ENCODE measurements at places on chromosomes 6 and 20.

- DNase-seq, result peak; percentile 64
Observed at GRCh38 chr6:150717419-150717818, 117.7 kb downstream of the PLEKHG1 start.

- no peak for DNase-seq
Observed at GRCh38 chr6:165864218-165864617, 201.2 kb upstream of the PDE10A start.

DNA sequence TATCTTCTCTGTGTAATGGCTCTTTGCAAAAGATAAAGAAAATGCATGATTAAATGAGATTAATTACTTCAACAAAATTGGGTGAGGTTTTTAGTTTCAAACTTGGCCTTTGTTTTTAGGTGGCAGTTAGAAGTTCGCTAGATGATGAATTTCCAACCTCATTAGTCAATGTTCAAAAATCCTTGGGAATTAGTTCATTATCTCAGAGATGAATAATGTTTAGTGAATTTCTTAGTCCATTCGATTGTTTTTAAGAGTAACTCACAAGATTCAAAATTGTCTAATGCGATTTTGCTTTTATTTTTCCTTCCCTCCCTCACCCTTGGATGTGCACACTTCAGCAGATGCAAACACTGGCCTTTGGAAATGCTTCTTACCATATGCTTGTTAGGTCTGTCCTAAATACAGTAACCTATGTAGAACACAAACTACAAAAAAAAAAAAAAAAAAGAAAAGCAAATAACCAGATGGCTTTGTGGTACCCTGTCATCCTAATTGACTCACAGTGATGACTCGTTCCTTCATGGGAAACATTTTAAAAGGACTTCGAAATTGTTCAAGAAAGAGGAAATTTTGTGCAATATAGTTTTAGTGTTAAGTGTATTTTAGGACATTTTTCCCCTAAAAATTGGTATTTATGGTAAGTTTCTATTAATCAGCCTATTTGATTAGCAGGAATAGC is 66.7 kb downstream of the FAM229B start:
- DNase-seq, result no peak

- DNase-seq, result no peak
Observed at GRCh38 chr6:142458836-142459235, 157.0 kb downstream of the ADGRG6 start.

DNA sequence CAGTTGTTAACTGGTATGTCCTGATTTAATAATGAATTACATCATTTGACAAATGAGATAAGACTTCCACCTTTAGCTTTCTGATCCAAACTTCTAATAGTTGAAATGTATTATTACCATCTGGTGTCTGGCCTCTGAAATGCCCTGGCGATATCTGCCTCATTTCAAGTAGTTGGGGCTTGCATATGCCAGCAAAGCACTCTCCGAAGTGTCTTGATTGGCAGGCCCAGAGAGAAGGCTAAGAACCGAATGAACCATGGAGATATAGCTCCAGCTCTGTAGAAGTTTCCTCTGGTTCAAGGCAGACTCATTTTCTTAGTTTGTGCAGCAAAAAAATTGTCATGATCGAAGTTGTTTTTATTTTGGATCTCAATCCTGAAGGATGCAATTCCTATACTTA is 13.4 kb upstream of the HIVEP2 start:
- no peak for DNase-seq

DNA sequence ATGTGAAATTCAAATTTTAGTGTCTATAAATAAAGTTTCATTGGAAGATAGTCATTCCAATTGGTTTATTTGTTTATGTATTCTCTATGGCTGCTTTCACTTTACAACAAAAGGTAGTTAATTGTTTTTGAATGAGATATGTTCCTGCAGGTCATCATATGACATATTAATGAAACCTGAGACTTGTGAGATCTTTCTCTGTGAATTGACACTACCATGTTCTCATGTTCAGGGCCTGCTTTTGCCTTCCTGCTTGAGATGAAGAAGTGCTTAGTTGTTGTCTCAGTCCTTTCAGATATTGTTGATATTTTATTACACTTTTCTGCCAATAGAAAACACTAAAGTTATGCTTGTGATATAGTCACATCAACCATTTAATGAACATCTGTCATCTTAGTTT is 132.5 kb downstream of the UTRN start:
- DNase-seq, result no peak

GRCh38 chr20:30489614-30490003 is 767.9 kb upstream of the DEFB115 start:
- no peak for DNase-seq

GRCh38 chr20:32742322-32743236 is 688 bp downstream of the COMMD7 start:
- DNase-seq, result no peak

- peak; percentile 79 for DNase-seq
Observed at GRCh38 chr20:31968291-31969126, 558 bp downstream of the XKR7 start.

DNA sequence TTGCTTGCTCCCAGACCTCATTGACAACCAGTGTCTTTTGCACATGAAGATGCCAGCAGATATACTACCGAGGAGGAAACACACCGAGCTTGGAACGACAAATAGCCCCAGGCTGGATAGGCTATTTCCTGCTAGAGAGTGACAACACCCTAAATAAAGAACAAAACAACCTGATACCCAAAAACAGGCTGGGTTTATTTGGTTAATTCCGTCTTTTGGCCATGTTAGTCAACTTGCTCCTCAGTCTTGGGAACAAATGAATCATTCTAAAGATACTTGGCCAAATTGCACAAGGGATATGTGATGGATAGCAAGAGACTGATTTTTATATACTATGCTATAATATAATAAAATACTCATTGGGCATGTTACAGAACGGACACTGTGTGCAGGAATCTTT is 11.5 kb upstream of the MUC22 start:
- DNase-seq, result no peak

GRCh38 chr6:111980971-111981840 is 72.7 kb upstream of the CCN6 start:
- DNase-seq, result no peak

DNA sequence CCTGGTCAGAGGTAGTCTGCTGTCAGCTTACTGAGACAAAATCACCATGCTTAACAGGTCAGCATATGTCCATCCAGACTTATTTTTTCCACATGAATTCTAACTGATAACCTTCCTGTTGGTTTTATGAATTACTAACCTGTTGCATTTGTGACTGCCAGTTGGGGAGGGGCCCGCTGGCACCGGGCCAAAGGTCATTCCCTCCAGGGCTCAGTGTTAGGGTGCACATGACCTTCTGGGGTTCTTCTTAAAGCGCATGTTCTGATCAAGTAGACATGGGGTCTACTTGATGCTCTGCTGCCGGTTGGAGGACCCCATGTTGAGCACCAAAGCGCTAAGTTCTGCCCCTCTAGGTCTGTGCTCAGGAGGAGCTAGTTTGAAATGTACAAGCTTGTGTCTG is 15.6 kb downstream of the DUSP22 start:
- no peak for DNase-seq

- DNase-seq, result no peak
Observed at GRCh38 chr6:136252441-136252840, 2.3 kb upstream of the MTFR2 start.

- DNase-seq, result no peak
Observed at GRCh38 chr6:108888745-108889144, 40.5 kb downstream of the ARMC2 start.

DNA sequence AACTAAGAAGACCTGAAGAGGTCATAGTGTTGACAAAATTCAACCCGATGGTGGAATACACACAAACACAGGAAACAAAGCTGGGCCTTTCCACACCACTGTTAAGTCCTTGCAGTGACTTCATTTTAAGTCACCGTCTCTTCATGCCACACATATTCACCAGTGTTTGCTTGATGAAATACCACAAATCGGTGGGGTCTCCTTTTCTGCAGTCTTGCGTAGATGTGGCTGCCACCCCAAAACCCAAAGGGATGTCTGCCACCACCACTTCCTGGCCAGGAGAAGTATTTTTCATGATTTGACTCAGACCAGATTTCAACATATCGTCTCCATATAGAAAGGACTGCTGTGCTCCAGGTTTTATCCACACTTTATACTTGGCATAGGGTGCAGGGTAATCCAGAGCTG is 11.0 kb upstream of the COL10A1 start:
- no peak for DNase-seq

DNA sequence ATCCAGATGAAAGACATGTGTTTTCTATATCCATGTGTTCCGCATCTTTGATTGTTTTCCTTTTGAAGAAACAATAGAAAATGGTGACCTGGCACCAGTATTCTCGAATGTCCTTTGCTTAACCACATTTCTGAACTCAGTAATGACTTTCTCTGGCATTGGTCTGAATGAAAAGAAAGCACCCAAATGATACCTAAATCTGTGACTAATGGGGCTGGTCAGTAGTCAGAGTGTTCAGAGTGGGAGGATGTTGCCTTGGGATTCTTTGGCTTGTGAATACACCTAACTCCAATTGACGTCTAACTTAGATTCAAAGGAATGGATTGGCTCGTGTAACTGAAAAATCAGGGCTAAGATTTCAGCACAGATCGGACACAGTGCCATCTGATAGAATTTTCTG is 27.1 kb downstream of the PARD6B start:
- DNase-seq, result no peak
